Natural killer cell treated with Interleukin-12 subunit alpha and Interleukin-12 subunit beta and Interleukin-15 and Interleukin-18, amount 100 ng/mL, for 72 hours (primary cell): ENCODE measurements at places on chromosomes 5 and 9.

DNA sequence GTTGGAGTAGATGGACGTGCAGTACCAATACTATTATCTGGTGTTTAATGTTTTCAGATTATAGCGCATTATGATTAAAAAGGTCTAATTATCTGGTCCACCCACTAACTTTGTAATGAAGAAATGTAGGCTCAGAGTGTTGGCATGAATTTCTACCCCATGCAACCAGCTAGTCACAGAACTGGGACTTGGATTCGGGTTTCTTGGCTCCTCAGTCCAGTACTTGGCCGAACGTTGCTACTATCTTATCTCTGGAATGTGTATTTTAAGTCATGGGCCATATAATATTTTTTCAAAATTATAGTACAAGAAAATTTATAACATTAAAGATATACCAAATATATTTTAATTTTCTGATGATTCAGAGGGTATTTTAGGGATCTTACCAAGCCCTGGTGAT, 657.5 kb upstream of the DMAC1 start:
- no peak for DNase-seq

DNA sequence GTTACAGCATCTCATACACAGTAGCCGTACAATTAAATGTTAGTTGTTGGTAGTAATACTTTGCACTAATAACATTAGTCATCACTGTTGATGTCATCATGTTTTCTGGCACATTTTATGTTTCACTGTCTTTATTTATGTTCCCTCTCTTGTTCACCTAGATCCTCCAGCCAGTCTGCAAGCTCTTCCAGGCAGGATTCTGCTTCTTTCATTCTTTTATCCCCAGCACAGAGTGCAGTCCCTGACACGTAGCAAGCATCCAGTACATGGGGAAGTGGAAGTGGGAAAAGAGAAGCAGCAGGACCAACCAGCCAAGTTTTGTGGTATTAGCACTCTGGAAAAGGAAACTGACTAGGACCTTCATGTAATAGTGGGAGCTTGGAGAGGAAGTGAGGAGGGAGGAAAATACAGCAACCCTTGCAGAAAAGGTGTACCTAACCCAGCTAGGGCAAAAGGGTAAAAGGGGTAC, 89.7 kb upstream of the SLC44A1 start:
- no peak for DNase-seq

- no peak for DNase-seq
Measured at GRCh38 chr9:82750411-82750913, 312.5 kb downstream of the RASEF start.

- DNase-seq, result no peak
Measured at GRCh38 chr5:135894276-135894675, 1.4 kb downstream of the IL9 start.

DNA sequence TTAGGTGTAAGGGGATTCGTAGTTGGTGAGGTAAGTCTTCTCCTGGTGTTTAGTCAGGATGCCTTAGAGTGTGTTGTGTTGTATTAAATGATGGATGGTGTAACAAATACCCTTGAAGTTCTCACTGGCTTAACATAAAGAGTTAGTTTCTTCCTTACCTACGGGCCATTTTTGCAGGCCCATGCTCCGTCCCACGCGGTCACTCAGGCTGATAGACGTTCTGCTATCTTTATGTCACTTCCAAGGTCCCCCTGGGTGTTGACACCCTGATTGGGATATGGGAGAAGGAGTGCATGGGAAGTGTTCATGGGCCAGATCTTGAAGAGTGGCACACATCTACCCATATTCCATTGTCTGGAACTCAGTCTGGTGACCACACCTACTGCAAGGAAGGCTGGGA, 214.0 kb downstream of the MAST4 start:
- DNase-seq, result no peak

GRCh38 chr9:10804486-10804885, 191.7 kb upstream of the PTPRD start:
- no peak for DNase-seq

DNA sequence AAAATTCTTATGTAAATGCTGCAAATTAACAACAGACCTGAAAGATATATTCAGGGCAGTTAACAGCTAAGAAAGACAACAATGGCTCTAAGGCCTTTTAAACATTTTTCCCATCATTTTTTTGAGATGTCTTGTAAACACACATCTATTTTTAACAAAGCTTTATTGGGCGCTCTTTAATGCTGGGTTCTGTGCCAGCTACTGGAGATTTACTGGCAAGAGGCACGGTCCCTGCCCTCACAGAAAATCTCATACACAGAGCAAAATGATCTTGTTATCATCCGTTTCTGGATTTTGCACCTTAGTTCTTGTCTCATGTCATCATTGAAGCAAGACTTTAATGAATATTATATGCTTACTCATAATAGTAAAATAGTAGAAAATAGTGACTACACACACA, 1022.3 kb upstream of the WWC1 start:
- no peak for DNase-seq

DNA sequence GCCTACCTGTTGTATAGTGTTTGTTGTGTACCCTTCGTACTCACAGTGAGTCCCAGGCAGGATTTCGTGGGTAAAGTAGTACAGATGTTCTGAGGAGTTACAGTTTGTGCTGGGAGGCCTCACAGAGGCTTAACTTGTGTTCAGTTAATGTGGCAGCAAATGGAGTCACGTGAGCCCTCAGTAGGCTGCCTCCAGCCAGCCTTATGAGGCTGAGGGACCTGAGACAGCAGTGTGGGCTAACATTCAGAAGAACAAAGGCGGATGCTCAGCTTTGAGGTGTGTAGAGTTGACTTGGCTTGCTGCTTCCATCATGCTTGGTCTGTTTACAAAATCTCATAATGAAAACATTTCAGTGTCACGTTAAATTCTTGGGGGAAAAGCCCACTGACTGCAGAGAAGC, 118.1 kb downstream of the TRIO start:
- DNase-seq, result no peak

DNA sequence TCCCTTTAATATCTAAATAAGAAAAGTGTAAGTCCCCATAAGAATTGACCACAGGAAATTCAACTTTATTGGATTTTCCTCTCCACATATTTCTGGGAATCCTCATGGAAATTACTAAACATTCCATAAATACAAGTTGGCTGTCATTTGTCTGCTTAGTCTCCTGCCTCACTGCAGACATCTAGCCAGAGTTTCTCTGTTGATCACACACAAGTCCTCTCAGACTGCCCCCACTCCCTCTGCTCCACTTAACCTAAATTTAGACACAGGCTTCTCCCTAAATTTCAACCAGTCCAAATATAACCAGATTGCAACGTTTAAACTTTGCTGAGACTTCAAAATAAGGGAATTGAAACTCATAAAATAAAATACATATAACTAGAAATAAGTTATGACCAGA, 982.1 kb downstream of the DTWD2 start:
- DNase-seq, result no peak

DNA sequence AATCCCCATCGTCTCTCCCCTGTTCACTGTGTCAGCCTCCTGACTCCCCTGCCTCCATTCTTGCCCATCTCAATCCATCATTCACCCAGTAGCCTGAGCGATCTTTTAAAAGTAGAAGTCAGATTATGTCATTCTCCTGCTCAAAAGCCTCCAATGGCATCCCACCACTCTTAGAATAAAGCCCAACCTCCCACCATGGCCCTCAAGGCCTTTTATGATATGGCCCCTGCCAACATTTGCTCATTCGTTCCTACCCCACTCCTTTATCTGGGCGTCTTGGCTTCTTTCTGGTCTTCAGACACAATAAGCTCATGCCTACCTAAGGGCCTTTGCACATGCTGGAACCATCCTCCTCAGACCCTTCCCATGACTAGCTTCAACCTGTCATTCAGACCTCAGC, 35.5 kb upstream of the KCNMB1 start:
- no peak for DNase-seq

DNA sequence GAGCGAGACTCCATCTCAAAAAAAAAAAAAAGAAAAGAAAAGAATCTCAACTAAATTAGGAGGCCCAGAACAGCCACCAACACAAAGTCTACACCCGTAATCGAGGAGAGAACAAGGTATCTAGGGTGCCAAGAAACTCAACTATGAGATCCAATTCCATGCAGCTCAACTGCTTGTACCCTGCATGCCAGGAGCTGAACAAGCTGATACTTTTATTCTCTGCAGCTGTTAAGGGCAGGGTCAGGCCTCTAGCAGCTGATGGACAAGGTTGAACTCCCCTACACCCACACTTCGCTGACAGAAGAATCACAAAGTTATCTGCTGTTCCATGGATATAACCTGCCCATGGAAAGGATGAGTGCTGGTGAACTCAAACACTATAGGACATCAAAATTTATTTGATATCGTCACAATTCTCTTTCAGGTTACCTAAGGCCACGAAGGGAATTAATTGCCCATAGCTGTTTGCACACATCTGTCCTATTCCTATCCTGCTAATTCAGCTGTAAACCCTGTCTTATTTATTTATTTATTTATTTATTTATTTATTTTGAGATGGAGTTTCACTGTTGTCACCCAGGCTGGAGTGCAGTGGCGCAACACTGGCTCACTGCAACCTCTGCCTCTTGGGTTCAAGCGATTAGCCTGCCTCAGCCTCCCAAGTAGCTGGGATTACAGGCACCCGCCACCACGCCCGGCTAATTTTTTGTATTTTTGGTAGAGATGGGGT, 20.7 kb downstream of the UBAP2 start:
- DNase-seq, result no peak

DNA sequence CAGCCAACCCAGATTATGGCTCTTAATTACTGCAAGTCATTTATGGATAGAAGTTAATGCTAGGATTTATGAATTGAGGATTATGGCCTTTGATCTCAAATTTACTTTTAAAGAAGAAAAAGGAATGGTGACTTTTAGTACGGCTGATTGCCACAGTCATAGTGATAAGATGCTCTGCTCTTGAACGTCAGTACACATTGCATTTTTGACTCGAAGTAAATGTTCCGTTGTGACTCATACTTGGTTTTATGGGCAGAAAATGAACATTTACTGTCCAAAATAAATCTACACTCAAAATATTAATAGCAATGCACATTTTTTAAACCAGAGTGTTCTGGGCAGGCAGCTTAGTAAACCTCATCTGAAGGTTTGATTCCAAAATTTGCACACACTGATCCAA, 830 bp downstream of the ADAMTSL1 start:
- DNase-seq, result no peak

DNA sequence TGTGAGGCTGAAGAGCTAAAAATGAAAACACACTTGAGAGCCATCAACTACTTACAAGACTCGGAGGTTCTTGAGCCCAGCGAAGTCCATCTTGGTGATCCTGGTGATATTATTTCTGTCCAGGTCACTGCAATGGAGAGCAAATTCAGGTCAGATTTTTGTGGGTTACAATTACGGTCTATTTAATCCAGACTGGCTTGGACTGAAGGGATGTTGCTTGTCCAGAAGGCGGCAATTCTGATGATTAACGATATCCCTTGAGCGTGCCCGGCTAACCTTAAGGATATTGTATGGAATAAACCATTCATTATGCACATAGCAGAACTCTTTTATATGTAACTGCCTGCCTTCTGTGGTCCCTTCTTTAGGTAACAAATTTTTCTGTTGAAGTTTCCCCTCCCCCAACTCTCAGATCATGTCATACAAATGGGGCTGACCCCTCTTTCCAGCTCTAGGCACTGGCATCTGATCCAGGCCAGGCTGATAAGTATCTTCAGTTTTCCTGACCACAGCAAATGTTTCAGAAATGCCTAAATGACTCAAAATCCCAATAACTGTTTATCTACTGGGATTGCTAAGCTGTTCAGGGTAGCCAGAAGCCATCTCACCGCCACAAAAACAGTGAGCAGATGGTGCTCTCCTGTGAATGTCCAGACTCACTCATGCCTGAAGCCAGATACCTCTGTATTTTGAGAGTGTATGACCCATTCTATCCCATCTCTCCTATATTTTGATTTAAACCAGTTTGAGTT, 49.4 kb downstream of the SLIT3 start:
- DNase-seq, result no peak

GRCh38 chr5:92003806-92004205, 620.7 kb upstream of the ARRDC3 start:
- no peak for DNase-seq

DNA sequence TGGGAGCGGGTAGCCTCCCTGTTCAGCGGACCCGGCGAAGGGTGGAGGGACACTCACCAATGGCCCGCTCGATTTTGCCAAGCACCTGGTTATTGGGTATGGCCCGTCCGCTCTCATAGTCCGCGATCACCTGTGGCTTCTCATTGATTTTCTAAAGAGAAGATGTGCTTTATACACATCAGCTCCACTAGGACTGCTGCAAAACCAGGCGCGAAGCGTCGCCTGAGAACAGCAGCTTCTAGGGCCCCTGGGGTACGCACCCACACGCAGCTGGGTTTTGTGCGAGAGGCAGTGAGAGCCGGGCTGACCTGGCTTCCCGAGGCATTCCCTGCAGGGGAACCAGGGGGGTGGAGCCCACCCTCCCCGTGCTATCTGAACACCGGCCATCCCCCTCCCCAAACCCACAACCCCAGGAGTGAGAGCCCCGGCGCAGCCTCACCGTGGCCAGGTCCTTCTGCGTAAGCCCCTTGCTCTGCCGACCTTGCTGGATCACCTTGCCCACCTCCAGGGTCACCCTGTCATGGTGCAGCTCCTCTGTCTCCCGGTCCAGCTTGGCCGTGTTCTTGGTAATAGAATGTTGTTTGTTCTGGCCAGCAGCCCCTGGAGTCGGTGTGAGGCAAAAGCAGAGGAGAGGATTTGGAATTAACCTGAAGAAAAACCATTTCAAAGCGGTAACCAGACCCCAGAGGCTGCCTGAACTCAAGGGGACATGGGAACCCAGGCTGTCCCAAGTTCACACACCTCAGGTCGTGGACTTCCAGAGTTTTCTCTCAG, 3.1 kb downstream of the EDF1 start:
- DNase-seq, result no peak

DNA sequence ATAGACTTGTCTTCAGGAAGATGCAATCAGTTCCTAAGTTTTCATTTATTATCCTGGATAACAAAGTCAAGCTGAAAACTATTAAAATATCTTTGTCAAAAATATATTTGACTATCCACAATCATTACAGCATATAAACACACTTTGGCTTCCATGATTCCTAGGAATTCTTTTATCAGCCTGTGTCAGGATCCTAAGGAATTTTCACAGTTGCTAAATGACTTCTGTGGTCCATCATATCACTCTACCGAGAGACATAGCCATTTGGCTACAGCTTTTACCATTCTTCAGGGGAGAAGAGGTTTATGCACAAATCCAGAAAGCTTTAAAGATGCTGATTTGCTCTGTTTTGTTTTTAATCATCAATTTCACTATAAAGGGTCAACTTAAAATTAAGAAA, 128.3 kb downstream of the MLLT3 start:
- DNase-seq, result no peak

GRCh38 chr5:147727200-147727599, 55.3 kb downstream of the JAKMIP2 start:
- no peak for DNase-seq

GRCh38 chr9:121503444-121503843, 3.8 kb upstream of the GGTA1 start:
- no peak for DNase-seq

- no peak for DNase-seq
Measured at GRCh38 chr5:119742311-119742710, 113.0 kb downstream of the FAM170A start.

- DNase-seq, result no peak
Measured at GRCh38 chr5:53001541-53001940, 12.4 kb downstream of the ITGA2 start.
